ENCODE measurements at places on chromosomes 4 and X.

DNA sequence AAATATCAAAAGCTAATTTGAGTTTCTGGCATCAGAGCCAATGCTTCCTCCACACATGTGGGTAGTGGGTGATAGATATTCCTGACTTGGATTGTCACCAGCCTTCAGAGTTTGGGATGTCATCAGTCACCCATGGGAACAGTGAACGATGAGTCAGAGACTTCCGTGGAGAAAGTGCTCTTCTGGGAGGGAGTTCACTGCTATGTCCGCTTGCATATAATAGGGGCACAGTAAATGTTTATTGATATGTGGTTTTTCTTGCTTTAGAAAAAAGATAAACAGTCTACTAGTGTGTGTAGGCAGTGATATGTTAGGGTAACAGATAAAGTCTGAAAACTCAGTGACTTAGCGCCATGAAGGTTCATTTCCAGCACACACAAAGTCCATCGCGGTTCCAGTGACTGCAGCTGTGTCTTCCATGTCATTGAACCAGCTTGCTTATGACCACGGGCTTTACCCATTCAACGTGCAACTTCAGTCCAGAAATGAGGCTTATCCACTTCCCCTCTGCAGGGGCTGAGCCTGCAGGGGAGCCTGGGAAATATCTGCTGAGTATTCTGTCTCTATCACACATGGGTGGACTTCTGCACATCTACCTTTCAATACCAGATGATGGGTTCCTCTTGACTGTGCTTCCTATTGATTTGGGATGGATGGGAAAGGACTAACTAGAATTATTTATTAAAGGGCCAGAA is 87.7 kb upstream of the WWC2 start:
- no peak for DNase-seq

GRCh38 chr4:185583813-185584212 is 48.5 kb upstream of the PDLIM3 start:
- no peak for DNase-seq

GRCh38 chr4:55068522-55068921 is 56.9 kb downstream of the KDR start:
- DNase-seq: no peak

DNA sequence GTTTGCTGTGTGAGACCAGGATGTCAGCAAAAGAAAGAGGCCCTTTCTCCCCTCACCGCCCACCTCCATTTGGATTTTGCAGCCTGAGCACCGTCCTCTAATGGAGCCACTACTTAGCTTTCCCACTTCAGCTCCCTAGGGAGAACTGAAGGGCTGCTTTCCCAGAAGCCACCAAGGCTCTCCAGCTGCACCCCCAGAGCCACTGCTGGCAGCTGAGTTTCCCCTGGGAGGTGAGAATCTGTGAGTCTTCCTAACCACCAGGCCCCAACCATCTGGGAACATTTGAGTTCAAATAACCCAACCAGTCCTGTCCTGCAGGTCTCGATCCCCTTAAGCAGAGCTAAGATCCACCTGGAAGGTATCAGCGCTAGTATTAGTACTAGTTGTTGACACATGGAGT is 173.1 kb upstream of the USP9X start:
- DNase-seq: no peak

- DNase-seq: no peak
Measured at GRCh38 chr4:156495836-156496235, 475.8 kb downstream of the PDGFC start.

DNA sequence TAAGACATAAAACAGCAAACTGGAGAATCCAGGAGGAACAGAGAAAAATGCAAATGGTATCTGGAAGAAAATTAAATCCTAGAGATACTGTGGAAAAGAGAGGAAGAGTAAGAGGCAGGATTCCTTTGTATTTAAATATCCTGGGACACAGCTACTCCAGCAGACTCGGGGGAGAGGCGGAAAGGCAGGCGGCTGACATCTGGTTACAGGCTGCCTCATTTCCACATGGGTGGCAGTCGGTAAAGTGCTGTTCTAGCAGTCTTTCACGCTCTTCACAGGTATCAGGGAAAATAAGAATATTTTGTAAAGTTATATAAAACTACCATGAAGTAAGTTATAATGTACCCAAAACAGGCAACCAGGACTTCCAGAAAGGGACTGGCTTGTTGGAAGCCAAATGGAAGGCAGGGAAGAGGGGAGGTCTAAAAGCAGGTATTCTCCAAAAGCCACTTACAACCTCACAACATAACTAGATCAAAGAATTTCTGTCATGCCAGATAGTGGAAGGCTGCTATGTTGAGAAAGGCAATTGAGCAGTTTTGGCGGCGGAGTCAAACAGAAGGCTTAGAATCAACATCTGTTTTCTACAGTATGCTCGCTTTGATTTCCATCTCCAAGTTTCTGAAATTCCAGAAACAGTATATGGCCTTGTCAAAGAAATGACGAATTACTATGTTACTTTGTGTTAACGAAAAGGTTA is 1.3 kb upstream of the TIGD2 start:
- DNase-seq: peak; percentile 12

DNA sequence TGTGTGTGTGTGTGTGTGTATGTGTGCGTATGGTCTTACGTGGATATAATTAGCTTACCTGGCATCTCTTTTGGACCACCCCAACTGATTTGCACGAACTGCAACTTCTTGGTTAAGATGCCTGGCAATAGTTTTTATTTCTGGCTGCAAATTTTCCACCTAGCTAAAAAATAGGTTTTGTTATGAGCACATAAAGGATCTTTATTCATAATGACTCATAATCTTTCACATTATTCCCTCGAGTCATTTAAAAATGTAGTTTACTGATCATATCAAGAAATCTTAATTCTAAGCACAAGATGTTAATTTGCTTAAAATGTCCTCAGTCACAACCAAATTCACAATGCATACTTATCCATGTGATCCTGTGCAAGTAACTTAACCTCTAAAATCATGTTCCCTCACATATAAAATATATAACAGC is 1.5 kb downstream of the COX18 start:
- no peak for DNase-seq

GRCh38 chr4:7561557-7561956 is 126.8 kb upstream of the PSAPL1 start:
- no peak for DNase-seq

GRCh38 chr4:154658680-154659405 is 46.4 kb upstream of the FGG start:
- DNase-seq: no peak

GRCh38 chrX:123422875-123423274 is 238.8 kb downstream of the GRIA3 start:
- no peak for DNase-seq

DNA sequence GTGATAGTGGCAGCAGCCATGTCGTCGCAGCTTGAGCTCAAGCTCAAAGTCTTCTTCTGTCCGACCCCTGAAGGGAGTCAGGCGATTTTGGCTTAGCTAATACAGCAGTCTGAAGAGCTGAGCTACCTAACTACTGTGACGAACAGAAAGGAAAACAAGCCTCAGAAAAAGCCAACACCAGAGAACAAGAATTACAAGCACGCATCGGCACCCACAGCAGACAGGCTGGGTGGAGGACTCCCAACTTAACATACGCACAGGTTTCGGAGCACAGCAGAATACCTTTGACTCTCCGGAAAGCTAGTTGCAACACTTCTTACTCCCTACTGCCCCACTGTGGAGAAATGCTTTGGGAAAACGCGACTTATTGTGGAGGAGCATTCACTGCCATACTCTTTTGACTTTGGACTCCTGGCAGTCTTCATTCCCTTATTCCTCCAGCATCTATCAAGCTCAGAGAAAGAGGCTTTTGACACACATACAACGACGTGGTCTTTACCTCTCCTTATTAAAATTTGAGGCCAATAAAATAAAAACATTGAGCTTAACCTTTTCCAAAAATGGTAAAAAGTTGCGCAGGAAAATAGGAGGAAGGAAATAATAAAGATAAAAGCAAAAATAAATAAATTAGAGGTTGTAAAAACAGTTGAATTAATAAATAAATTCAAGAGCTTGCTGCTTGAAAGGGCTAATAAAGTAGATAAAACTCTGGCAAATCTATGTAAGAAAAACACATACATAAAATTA is 41.3 kb upstream of the GPC3 start:
- peak; percentile 0 for DNase-seq

GRCh38 chr4:168451744-168452390 is 28.4 kb downstream of the DDX60L start:
- no peak for DNase-seq

DNA sequence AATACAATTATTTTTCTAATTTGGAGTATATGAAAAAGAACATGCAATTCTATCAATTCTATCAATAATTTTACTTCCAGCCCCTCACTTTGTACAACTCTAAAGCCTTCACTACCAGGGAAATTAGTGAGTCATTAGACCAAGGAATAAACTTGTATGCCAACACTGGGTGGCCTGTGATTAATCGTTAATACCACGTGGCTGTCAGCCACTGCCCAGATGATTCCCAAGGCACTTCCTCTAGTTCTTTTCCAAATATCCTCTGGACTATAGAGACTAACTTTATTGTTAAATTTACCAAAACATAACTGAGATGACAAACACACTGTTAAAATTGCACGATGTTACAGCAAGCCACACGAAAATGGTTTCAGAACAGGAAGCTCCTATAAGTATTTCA is 45.7 kb downstream of the MID1 start:
- no peak for DNase-seq

DNA sequence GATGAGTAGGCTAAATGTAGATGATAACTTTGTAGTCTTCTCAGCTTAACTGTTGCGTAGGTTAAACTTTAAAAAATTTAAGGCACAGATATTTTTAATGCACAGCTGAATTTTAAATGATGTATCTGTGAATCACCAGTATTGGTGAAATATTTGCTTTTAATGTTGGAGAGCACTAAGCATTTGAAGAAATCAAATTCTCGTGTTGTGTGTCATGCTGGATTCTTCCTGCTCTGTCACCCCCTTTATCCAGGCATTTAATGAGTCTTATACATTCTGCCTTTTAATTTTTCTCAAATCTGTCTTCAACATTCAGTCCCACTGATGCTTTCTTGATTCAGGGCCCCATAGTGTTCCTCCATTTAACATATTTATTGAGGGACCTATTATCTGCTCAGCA is 76.7 kb downstream of the SLC4A4 start:
- DNase-seq: no peak

DNA sequence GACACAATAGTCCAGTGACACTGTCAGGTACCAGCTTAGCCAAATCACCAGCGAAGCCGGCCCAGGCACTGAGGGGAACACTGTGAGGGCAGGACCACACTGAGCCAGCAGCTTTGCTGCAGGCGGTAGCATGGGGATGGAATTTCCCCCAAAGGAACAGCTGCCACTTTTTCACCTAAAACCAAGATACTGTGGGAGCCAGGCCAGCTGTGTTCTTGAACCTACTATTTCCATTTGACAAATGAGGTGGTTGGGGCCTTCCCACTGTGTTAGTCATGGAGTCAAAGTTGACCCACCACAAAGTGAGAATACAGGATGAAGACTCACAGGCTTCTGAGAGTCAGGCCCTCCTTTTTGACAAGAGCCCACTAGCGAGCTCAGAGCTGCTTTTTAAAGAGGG is 70.7 kb upstream of the SH3RF1 start:
- DNase-seq: no peak

GRCh38 chr4:120056246-120056645 is 10.4 kb downstream of the MAD2L1 start:
- no peak for DNase-seq

- no peak for DNase-seq
Measured at GRCh38 chrX:134868771-134869495, 121.9 kb upstream of the SMIM10 start.

GRCh38 chrX:53479301-53479700 is 45.1 kb upstream of the HSD17B10 start:
- no peak for DNase-seq

- DNase-seq: no peak
Measured at GRCh38 chrX:69298466-69299140, 133.3 kb upstream of the PJA1 start.

DNA sequence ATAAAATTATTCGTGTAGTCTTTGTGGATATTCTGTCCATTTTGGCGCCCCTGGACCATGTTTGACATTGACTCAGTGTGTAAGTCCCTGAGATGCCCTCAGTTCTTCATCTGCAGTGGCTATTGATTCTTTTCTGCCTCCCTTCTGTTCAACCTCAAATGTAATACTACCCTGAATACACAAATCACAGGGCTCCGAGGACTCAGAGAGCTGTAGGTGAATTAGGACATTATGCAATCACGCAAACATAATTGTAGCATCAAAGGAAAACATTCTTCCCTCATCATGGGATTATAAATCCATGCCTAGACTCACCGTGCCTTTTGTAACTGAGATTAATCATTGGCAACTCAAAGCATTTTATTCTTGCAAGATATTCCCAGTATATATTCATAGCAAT is 161.4 kb upstream of the PACRGL start:
- no peak for DNase-seq

DNA sequence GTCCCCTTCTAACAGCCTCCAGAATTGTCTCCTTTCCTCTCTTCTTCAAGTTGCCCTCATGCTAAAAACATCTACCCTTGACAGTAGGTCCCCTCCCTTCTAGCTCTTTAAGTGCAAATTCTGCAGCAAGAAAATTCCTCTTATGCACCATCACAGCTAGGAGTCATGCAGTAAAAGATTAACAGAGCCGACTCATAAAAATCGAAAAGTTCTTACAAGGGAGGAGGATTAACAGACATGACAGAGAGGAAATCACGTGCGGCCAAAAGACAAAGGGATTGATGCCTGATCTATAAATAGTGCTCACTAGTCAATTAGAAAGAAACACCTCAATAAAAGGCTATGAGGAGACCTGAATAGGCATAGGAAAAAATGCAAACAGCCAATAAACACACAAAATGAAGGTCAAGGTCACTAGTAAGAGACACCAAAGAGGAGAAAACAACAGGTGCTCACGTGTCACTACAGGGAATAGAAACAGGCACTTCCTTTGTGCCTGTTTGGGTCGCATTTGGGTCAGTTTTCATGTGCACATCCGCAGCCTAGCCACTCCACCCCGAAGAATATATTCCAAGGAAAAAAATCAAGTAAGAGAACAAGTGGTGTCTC is 3.4 kb downstream of the RNF212 start:
- no peak for DNase-seq

GRCh38 chr4:17260166-17260907 is 251.6 kb downstream of the QDPR start:
- no peak for DNase-seq

GRCh38 chr4:140837736-140838135 is 81.6 kb upstream of the TBC1D9 start:
- DNase-seq: no peak
